Omental fat pad (tissue), 4 donors: ENCODE measurements at places on chromosomes 1 and 21. TPM values are rescaled to one million over a fixed set of nuclear protein-coding genes. Genes with fewer than 3 reads are reported as not detected.

The WNT9A gene
- total RNA-seq: 16.5 TPM

The CD84 gene
- total RNA-seq: 10.6 TPM

The SPRR1A gene
- not detected for total RNA-seq

DNA sequence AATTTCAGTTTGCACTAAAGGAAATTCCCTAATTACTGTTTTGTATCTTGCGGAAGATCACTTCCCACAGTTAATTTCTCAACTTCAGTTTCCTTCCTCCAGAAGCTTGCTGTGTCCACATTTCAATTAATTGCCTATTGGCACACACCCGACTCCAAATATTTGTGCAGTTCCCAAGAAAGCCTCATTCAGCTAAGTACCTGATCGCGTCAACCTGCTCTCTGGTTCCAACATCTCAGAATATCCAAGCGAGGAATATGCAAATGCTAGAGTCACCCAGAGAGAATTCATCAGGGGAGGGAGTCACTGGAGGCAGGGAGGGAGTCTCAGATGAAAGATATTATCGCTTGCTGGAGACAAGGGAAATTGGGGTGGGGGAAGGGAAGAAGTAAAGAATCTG, 351.3 kb downstream of the RRAGC start:
- DNase-seq: no peak

- DNase-seq: no peak
Observed at GRCh38 chr1:185458670-185459069, 141.6 kb upstream of the IVNS1ABP start.

The IPO13 gene
- total RNA-seq: 22.9 TPM

The PPIAL4G gene
- total RNA-seq: not detected

DNA sequence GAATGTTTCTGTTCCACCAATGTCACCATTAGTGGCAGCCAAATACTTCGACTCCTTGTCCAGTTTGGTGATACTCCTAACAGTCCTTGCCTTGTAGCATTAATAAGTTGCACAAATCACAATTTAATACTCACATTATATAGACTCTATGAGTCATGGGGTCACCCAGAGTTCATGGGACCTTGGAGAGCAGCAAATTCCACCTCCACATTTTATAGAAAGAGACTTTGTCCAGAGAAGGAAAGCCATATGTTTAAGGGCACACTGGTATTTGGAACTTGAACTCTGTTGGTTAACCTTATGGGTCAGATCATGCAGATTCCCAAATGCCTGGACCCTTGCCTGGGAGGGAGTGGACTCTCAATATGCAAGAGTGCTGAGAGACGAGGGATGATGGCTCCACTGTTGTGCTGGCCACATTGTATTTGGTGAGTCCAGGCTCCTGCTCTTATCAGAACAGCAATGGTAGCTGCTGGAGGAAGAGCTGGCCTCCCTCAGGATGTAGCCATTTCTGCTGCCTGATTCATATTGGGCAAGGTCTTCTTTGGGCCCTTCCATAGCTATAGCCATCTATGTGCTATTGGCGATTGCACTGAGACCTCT, 30.6 kb downstream of the DNAJC6 start:
- no peak for DNase-seq

DNA sequence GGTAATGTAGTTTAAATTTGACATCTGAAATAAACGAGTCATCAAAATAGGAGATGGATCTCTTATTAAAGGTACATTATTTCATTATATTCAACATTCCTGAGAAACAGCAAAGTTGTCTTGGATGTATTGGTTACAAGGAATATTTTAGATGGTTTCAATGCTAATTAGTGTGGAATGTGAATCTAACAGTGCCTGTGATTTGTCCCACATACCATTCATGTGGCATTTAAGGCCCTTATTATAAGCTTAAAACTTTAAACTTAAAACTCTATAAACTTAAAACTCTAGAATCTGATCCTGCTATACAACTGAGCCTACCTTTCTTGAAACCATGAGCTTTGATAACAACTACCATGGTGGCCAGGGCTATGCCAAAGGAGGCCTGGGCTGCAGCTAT, at the start of gene KRTAP22-1:
TSS of gene KRTAP22-1 (plus strand) at position 301 of the 400 bp plus-strand sequence.
- no peak for DNase-seq

DNA sequence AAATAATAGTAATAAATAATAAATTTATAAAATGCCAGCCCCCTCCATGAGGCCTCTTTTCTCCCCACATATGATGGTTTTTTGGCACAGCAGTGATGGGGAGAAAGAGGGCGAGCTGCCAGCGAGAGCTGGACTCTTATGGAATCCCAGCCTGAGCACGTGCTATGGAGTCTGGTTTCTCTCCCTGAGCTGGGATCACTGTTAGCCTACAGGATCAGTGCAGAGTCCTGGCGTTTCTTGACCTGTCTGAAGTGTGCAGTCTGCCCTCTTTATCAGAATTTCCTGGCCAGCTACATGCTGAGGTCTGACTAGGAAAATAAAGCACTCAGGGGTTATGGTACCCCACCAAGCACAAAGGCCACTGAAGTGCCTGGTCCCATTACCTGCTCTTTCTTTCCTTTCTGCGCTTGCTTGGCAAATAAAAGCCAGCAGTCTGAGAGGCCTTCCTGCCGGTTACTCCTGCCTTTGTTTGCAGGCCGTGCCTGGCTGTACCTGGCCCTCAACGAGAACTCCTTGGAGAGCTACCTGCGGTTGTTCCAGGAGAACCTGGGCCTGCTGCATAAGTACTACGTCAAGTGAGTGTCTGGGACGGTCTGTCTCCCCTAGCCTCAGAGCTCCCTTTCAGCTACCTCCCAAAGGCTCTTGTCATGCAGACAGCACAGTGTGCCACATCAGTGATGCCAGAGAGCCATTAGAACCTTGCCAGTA, 18.5 kb upstream of the SLC25A34 start:
- no peak for DNase-seq

The TMEM125 gene
- total RNA-seq: 1.0 TPM

DNA sequence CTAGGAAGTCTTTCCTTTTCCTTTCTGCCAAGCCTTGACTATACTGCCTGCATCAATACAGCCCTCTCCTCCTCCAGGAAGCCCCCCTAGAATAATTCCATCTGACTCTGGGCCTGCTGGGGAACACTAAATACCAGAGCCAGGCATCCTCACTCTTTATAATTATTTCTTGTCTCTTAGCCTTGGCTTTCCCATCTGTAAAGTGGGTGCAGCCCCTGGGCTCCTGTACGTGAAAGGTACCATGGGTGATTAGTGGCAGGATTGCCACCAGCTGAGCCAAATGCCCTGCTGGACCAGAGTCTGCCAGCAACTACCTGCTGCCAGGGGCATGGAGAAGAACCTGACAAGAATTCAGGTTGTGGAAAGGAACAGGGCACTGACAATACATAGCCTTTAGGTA, 58.7 kb downstream of the LGR6 start:
- DNase-seq: no peak

DNA sequence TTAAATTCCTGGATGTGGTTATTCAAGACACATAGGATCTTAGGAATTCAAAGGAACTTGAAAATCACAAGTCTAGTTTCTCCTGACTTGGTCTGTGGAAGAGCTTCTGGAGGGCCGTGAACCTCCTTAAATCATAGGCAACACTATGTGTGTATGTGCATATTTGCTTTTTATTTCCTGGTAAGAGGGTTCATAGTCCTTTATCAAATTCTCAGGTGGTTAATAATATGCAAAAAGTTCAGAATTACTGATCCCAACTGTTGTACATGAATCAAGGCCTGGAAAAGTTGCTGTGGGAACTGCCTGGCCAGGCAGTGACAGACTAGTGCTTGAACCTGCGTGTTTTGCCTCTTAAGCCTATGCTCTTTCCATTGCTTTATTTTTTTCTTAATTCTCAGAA, 12.9 kb downstream of the MTR start:
- no peak for DNase-seq

DNA sequence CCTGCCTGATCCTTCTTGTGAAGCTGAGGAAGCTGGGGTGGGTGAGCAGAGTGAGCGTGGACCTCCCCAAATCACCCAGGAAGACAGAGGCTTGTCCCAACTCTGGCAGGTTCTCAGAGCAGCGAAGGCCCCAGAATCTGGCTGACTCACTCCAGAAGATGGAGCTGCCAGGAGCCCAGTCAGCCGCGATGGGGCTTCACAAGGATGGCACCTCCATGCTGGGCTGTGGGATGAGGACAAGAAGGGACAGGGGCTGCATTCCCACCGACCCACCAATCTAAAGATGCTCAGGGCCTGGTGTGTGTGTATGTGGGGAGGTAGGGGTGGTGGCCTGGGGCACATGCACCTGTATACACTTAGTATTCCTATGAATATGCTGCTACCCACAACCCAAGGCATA, 52.9 kb downstream of the ATP1A1 start:
- no peak for DNase-seq

The PGLYRP4 gene
- not detected for total RNA-seq

DNA sequence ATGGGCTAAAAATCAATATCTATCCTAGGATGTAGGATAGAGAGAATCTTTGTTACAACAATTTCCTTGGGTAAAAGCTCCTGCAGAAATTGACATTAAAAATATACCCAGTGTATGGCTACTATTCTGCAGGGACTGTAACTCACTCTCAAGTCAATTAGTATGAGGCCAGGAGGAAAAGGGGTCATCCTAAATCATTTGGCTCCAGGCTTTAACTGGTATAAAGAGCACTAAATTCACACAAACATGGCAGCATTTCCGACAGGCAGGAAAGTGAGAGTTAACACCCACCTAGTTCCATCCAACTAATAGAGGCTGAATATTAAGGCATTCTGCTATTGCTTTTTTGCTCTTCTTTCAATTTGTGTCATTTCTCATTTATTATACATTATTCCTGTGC, 218.6 kb upstream of the C1orf87 start:
- no peak for DNase-seq

GRCh38 chr1:3340548-3341235, 113.8 kb upstream of the ARHGEF16 start:
- no peak for DNase-seq
